ENCODE measurements at places on chromosomes 2 and 18. TPM values are rescaled to one million over a fixed set of nuclear protein-coding genes. Genes with fewer than 3 reads are reported as not detected.

- no peak for ATAC-seq
Observed at GRCh38 chr2:33292981-33293595, 183.4 kb upstream of the RASGRP3 start.

- ATAC-seq, result no peak
Observed at GRCh38 chr18:57922885-57923284, 119.8 kb upstream of the ATP8B1 start.

GRCh38 chr2:109482361-109482861, 131.4 kb downstream of the SEPTIN10 start:
- ATAC-seq, result peak; percentile 54

DNA sequence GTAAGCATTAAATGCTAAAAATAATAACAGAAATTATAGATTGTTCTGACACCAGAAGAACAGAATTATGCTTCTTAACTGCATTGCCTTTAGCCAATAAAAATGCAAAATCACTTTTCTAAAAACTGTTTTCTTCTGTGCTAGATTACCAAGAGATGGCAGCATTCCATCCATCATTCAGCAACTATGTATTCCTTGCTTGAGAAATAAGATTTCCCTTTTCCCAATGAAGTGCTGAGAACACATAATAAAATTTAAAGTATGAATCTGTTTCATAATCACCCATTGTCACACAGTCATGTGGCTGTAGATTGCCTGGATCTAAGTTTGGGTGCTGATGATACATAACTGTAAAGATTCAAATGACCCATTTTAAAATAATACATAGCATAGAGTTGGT, 504.2 kb downstream of the TDRD15 start:
- ATAC-seq, result no peak

DNA sequence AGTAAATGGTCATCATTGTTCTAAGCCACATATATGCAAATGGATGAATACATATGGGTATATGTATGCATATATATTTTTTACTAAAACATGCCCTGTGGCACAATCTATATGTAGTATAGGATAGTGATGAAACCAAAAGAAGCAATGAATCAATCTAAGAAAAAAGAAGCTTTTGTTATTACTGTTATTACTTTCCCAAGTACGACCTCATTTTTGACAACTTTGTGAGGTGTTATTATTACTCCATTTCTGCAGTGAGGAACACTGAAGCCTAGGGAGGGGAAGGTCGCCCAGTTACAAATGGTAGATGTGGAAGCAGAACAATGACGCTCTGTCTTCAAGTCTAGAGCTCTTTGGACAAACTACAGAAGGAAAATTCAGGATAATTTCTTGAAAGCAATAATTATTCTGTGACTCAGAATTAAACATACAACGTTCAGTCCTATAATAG, 38.3 kb downstream of the STAT4 start:
- no peak for ATAC-seq

Gene ARL5A
- total RNA-seq, result 29.7 TPM
